ENCODE measurements at places on chromosomes 16 and 17.

GRCh38 chr16:10368969-10369551 lies 16.8 kb upstream of the ATF7IP2 start:
- DNase-seq: no peak

DNA sequence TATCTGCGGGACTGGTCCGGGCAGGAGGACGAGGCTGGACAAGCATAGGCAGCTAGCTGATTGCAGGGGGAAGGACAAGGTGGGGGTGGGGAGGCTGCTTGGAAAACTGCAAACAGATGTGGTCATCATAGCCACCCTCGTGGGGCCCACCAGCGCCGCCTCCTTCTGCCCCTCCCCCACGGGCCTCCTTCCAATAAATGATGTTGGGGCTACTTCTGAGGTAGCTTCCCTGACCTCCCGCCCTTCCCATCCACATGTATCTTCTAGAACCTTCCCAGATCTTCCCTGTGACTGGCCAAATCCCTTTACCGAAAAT lies 12.3 kb upstream of the CDC42EP4 start:
- no peak for DNase-seq

- no peak for DNase-seq
Observed at GRCh38 chr16:27868180-27868579, 195.3 kb downstream of the GSG1L start.

GRCh38 chr17:71217769-71218168 lies 903.1 kb upstream of the SOX9 start:
- DNase-seq: no peak

GRCh38 chr17:76561332-76561731 lies 21.5 kb downstream of the PRCD start:
- DNase-seq: no peak

DNA sequence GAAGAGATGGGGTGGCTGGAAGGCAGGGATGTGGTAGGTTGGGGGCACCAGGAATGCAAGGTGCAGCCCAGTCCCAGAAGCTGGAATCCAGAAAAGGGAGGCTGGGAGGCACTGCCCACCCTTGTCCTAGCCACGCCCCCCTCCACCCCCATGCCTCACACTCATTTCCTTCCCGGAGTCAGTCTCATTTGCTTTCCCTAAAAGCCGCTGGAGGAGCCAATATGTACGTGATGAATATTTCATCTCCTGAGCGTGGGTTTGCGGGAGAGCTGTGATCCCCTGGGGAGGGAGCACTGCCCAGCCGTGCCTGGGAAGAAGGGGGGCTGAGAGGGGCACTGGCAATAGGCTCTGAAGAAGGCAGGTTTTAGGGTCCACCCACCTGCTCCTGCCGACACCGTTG lies 124.5 kb upstream of the LHX1 start:
- no peak for DNase-seq
